Sigmoid colon (tissue), 7 donors: ENCODE measurements at places on chromosomes 6 and 20. TPM values are rescaled to one million over a fixed set of nuclear protein-coding genes. Genes with fewer than 3 reads are reported as not detected.

Gene FOXQ1
- not detected for total RNA-seq

- DNase-seq: no peak
- H3K36me3 ChIP-seq: no peaks in the 10 kb centered on the region
- H3K4me1 ChIP-seq: peaks cover 48% of the 10 kb centered on the region
Measured at GRCh38 chr6:13664703-13665352, 46.8 kb downstream of the RANBP9 start.

DNA sequence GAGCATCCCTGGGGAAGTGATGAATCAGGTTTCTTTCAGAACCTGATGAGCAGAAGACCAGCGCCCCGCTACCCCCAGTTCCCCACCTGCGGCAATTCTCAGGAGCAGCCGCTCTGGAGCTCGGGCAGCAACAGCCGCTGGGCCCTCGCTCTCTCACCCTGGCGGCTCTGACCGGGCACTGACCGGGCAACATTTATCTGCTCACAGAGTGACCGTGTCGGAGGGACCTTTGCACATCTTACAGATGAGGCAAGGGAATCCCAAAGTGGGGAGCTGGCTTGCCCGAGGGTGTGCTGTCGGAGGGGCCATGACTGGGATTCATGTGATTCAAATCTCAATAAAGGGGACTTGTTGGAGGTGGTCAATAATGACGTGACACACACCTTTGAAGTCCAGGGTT is 26.2 kb upstream of the KCNK16 start:
- no peak for DNase-seq
- H3K4me3 ChIP-seq: no peak overlapping the region

- no peak overlapping the region for H3K4me3 ChIP-seq
- H3K27ac ChIP-seq: no peak overlapping the region
- no peak for DNase-seq
- no peaks in the 10 kb centered on the region for H3K27me3 ChIP-seq
Measured at GRCh38 chr20:9407805-9408421, 106.5 kb upstream of the LAMP5 start.

DNA sequence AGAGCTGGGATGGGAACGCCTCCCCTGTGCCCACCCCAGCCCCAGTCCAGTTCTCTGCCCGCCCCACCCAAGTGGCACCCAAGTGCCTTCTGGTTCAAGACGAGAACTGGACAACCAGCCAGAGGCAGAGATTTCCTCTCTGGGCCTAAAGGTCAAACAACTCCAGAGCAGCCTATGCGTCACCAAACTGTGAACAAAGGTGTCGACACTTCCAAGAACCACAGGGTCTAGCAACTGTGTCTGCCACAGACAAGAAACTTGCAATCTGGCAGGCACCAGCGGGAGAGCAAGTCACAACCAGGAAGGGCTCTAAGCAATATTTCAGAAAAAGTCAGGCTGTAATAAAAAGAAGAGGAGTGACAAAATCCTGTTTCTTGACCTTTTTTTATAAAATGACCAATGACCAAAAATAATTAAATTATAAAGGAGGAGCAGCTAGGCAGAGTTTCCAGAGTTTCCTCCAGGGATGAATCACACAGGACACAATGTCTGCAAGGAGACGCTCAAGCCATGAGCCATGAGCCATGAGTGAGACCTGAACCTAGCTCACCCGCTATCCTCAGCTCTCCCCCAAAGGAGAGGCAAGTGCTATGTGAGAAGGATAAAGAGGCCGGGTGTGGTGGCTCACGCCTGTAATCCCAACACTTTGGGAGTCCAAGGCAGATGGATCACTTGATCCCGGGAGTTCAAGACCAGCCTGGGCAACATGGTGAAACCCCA is 11.1 kb downstream of the EDEM2 start:
- H3K4me1 ChIP-seq: no peaks in the 10 kb centered on the region
- H3K36me3 ChIP-seq: peaks cover 50% of the 10 kb centered on the region
- H3K27ac ChIP-seq: peak overlapping the region; percentile 67
- no peak overlapping the region for H3K4me3 ChIP-seq
- DNase-seq: no peak

DNA sequence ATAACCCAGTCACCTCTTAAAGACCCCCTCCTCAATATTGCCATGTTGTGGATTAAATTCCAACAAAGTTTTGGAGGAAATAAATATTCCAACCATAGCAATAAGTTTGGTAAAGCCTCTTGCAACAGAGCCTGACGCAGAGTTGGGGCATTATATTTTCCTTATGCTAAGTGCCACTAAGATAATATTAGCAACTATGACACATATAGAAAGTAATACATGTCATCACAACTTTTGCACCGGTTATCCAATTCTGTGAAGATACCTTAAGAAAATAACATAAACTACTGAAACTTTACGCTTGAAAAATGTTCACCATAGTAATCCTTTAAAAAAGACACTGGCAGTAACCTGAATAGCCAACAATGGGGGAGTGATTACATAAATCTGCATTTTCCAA is 52.2 kb upstream of the TRERF1 start:
- no peaks in the 10 kb centered on the region for H3K27me3 ChIP-seq
- no peaks in the 10 kb centered on the region for H3K4me1 ChIP-seq
- DNase-seq: no peak
- H3K36me3 ChIP-seq: no peaks in the 10 kb centered on the region
- no peak overlapping the region for H3K4me3 ChIP-seq

GRCh38 chr20:21517566-21518277 is 3.9 kb upstream of the NKX2-2 start:
- peaks cover 54% of the 10 kb centered on the region for H3K4me1 ChIP-seq
- DNase-seq: no peak
- no peaks in the 10 kb centered on the region for H3K36me3 ChIP-seq
- no peak overlapping the region for H3K27ac ChIP-seq
- H3K27me3 ChIP-seq: peaks cover 77% of the 10 kb centered on the region

DNA sequence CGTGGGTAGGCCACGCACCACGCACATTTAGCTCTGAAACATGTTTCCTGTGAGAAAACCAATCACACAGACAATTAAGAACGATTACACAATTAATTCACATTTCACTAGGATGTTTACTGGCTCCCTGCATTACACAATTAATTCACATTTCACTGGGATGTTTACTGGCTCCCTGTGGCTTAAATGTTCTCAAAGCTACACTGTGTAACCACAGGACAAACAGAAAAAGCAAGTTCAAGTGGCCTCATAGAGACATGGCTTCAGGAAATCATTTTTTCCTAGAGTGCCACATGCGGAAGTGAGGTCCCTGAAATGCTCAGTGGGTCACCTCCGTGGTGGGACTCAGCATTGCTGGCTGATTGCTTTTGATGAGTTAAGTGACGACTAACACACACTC is 61.7 kb upstream of the XRN2 start:
- H3K27ac ChIP-seq: no peak overlapping the region
- H3K27me3 ChIP-seq: no peaks in the 10 kb centered on the region
- H3K4me1 ChIP-seq: no peaks in the 10 kb centered on the region
- no peak overlapping the region for H3K4me3 ChIP-seq
- DNase-seq: no peak

DNA sequence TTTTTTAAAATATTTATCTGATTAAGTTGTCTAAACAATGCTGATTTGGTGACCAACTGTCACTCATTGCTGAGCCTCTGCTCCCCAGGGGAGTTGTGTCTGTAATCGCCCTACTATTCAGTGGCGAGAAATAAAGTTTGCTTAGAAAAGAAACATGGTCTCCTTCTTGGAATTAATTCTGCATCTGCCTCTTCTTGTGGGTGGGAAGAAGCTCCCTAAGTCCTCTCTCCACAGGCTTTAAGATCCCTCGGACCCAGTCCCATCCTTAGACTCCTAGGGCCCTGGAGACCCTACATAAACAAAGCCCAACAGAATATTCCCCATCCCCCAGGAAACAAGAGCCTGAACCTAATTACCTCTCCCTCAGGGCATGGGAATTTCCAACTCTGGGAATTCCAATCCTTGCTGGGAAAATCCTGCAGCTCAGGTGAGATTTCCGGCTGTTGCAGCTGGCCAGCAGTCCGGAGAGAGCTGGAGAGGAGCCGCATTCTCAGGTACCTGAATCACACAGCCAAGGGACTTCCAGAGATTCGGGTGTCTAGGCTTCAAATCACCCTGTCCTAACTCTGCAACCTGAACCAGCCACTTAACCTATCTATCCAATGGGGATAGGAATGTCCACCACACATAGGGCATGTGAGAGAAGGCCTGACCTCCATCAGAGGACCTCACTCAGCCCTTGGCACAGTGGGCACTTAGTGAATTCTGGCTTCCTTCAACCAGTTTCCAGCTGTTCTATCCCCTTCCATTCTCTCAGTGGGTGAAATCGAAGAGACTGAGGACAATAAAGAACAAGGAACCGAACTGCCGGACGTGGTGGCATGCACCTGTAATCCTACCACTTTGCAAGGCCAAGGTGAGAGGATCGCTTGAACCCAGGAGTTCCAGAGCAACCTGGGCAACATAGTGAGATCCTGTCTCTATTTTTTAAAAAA is 3.1 kb downstream of the TNF start:
- no peaks in the 10 kb centered on the region for H3K36me3 ChIP-seq
- no peak for DNase-seq
- peaks cover 19% of the 10 kb centered on the region for H3K4me1 ChIP-seq
- H3K27ac ChIP-seq: no peak overlapping the region

DNA sequence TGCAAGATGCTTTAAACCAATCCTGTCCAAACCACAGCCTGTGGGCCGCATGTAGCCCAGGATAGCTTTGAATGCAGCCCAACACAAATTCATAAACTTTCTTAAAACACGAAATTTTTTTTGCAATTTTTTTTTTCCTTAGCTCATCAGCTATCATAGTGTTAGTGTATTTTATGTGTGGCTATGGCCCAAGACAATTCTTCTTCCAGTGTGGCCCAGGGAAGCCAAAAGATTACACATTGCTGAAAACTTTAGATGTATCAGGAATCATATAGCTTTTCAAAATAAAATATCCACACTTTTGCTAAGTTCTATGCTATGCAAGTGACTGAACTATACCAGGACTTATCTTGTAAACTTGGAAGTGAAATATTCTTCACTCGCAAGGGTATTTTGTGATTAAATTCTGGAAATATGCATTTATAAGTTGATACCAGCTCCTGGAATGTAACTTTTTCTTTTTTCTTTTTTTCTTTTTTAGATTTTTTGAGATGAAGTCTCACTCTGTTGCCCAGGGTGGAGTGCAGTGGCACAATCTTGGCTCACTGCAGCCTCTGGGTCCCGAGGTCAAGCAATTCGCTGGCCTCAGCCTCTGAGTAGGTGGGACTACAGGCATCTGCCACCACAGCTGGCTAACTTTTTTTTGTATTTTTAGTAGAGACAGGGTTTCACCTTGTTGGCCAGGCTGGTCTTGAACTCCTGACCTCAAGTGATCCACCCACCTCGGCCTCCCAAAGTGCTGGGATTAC is 49.8 kb downstream of the MTHFD1L start:
- no peak for DNase-seq
- H3K27ac ChIP-seq: no peak overlapping the region
- no peak overlapping the region for H3K4me3 ChIP-seq
- H3K27me3 ChIP-seq: no peaks in the 10 kb centered on the region
- no peaks in the 10 kb centered on the region for H3K4me1 ChIP-seq

- H3K27ac ChIP-seq: no peak overlapping the region
- H3K27me3 ChIP-seq: no peaks in the 10 kb centered on the region
- no peak for DNase-seq
- H3K36me3 ChIP-seq: no peaks in the 10 kb centered on the region
- H3K4me3 ChIP-seq: no peak overlapping the region
Measured at GRCh38 chr20:24751551-24751950, 197.5 kb upstream of the CST7 start.

DNA sequence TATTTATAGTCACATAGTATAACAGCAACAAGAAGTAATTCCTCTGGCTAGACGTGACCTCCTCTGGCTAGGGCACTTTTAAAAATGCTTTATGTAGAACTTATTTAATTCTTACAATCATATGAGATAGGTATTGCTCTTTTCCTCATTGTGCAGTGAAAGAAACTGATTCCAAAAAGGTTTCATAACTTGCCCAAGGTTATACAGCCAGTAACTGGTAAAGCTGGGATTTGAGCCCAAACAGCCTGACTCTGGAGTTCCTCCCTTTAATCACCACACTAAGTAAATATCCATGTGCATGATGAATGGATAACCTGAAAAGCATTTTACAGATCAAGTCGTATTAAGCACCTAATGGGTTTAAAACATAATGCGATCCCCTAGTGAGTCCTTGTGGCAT is 214.6 kb downstream of the PRL start:
- no peak overlapping the region for H3K4me3 ChIP-seq
- peak overlapping the region; percentile 39 for H3K27ac ChIP-seq
- peaks cover 23% of the 10 kb centered on the region for H3K4me1 ChIP-seq
- no peaks in the 10 kb centered on the region for H3K36me3 ChIP-seq

DNA sequence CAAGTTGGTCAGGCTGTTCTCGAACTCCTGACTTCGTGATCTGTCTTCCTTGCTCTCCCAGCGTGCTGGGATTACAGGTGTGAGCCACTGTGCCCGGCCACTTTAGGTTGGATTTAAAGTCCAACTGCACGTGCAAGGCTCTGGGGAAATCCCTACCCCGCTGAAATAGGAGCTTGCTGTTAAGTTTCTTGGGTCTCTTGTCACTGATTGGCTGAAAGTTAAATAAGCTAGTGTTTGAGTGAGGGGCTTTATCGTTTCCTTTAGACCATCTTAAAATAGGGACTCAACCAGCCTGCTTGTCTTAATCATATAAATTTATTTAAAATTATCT is 11.1 kb upstream of the SERINC1 start:
- no peaks in the 10 kb centered on the region for H3K27me3 ChIP-seq
- no peak overlapping the region for H3K4me3 ChIP-seq
- DNase-seq: no peak
- H3K4me1 ChIP-seq: no peaks in the 10 kb centered on the region
- H3K36me3 ChIP-seq: no peaks in the 10 kb centered on the region
- no peak overlapping the region for H3K27ac ChIP-seq

- no peak for DNase-seq
- H3K36me3 ChIP-seq: no peaks in the 10 kb centered on the region
- no peaks in the 10 kb centered on the region for H3K27me3 ChIP-seq
- H3K4me1 ChIP-seq: no peaks in the 10 kb centered on the region
- H3K27ac ChIP-seq: no peak overlapping the region
Measured at GRCh38 chr6:19603721-19604120, 233.4 kb upstream of the ID4 start.

DNA sequence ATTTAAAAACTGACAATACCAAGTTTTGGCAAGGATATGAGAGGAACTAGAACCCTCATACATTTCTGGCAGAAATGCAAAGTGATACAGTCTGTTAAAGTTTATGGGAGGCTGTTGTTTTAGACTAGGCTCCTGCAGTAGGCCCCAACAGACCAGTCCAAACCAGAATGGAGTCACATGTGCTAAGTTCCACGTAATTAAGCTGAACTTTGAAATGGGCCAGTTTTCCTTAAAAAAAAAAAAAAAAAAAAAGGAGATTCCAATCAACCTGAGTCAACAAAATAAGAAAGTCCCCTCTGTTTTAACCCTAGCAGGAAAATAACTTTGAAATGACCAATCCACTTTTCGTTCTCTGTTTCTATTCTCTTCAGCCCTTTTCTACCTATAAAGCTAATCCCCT is 26.5 kb downstream of the IL17F start:
- H3K36me3 ChIP-seq: no peaks in the 10 kb centered on the region
- H3K4me3 ChIP-seq: no peak overlapping the region
- no peak for DNase-seq
- H3K4me1 ChIP-seq: no peaks in the 10 kb centered on the region

GRCh38 chr6:151390851-151391470 is 398 bp downstream of the ZBTB2 start:
- H3K4me3 ChIP-seq: peak overlapping the region; percentile 89
- H3K27ac ChIP-seq: peak overlapping the region; percentile 95
- H3K4me1 ChIP-seq: peaks cover 28% of the 10 kb centered on the region
- DNase-seq: peak; percentile 90
- no peaks in the 10 kb centered on the region for H3K27me3 ChIP-seq
